ENCODE measurements at places on chromosomes 2 and 18.

- H3K4me3 ChIP-seq = no peak overlapping the region
- H3K4me1 ChIP-seq = peaks cover 2% of the 10 kb centered on the region
- H3K27me3 ChIP-seq = no peaks in the 10 kb centered on the region
- no peaks in the 10 kb centered on the region for H3K36me3 ChIP-seq
Measured at GRCh38 chr2:10254373-10255188, 48.1 kb upstream of the HPCAL1 start.

DNA sequence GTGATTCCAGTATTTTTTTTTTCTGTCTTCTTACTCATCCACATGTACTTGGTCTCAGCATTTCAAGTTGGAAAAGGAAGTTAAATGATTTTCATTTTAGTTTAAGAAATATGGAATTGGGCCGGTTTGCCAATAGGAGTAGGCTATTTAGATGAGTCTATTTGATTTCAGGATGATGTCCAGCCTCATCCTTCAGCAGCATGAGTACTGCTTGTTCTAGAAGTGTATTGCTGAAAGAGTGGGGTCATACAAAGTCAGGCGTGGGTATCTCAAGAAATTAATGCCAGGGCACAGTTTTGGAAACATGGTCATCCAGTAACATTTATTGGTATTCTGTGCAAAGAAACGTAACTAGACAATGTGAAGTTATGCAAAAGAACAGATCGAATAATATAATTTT is 44.9 kb upstream of the MSTN start:
- no peak for DNase-seq
- H3K27me3 ChIP-seq = no peaks in the 10 kb centered on the region
- H3K27ac ChIP-seq = no peak overlapping the region
- no peaks in the 10 kb centered on the region for H3K36me3 ChIP-seq

DNA sequence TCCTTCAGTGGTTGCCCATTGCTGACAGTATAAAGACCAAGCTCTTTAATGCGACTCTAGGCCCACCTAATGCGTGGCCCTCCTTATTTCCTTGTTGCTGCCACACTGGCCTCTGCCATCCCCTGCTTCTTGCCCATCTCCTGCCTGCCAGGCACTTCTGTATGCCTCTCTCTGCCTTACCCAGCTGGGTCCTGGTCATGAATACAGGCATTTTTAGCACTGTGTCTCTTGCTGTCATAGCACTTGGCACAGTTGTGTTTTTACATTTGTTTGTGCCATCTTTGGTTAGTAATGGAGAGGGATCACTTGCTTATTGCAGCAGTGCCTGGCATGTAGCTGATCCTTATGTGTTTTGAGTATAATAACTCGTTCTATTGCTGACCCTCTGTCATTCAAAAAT is 38.7 kb downstream of the MAP4K4 start:
- no peaks in the 10 kb centered on the region for H3K27me3 ChIP-seq
- no peaks in the 10 kb centered on the region for H3K36me3 ChIP-seq
- DNase-seq = no peak
- peaks cover 42% of the 10 kb centered on the region for H3K4me1 ChIP-seq
- H3K4me3 ChIP-seq = no peak overlapping the region

DNA sequence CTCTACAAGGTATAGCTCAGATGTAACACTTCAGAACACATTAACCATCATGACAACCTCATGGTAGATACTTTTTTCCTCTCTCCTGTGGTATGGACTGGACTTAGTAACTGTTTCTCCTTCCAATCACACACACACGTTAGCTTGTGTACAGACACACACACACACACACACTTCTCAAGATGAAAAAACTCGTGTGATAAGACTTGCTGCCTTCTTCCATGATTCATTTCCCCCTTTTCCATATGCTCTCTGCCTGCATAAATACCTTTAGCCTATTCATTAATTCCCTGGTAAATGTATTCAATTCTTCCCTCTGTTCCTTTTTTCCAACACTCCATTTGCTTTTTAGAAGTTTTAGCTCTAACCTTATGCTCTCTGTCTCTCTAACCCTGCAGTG is 118.9 kb upstream of the TANK start:
- peaks cover 7% of the 10 kb centered on the region for H3K4me1 ChIP-seq
- H3K4me3 ChIP-seq = no peak overlapping the region
- DNase-seq = no peak
- H3K27me3 ChIP-seq = no peaks in the 10 kb centered on the region
- H3K36me3 ChIP-seq = no peaks in the 10 kb centered on the region
- H3K27ac ChIP-seq = no peak overlapping the region

GRCh38 chr2:15115776-15116175 is 445.4 kb downstream of the NBAS start:
- no peak overlapping the region for H3K27ac ChIP-seq
- peaks cover 8% of the 10 kb centered on the region for H3K4me1 ChIP-seq
- H3K27me3 ChIP-seq = no peaks in the 10 kb centered on the region
- peaks cover 12% of the 10 kb centered on the region for H3K36me3 ChIP-seq
- DNase-seq = no peak
